ENCODE measurements at places on chromosomes 2 and 18.

GRCh38 chr2:58064086-58064485 is 17.5 kb downstream of the VRK2 start:
- no peak for ATAC-seq

DNA sequence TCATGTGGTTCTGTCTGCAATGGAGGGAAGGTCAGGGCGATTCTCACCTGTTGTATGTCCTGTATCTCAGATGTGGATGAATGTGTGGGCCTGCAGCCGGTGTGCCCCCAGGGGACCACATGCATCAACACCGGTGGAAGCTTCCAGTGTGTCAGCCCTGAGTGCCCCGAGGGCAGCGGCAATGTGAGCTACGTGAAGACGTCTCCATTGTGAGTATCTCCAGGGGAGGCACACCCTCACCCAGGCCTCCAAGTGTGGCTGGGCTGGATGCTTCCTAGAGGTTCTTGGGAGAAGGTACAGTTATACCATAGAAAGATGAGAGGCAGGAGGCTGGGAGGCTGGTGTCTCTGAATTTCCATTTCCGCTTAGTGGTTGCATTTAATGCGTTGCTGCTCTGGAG is 46.9 kb downstream of the FBLN7 start:
- ATAC-seq = no peak

DNA sequence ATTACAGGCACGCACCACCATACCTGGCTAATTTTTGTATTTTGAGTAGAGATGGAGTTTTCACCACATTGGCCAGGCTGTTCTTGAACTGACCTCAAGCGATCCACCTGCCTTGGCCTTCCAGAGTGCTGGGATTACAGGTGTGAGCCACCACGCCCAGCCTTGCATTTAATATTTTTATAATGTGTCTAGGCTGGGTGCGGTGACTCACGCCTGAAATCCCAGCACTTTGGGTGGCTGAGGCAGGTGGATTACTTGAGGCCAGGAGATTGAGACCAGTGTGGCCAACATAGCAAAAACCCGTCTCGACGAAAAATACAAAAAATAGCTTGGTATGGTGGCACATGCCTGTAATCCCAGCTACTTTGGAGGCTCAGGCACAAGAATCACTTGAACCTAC is 3.2 kb downstream of the RPL37A start:
- no peak for ATAC-seq

GRCh38 chr18:38634117-38634516 is 1068.5 kb upstream of the CELF4 start:
- ATAC-seq = no peak

All from motor neuron (in vitro differentiated cells).